ENCODE measurements at places on chromosomes 5 and 9.
A peak's percentile ranks its signal among the peaks of the same experiment; 100 is the strongest.

- no peak for DNase-seq
These were observed 1.0 kb upstream of the PTCH1 start for GRCh38 chr9:95517559-95518425.

GRCh38 chr5:112436144-112436543 is 17.1 kb upstream of the EPB41L4A start:
- DNase-seq, result no peak

- no peak for DNase-seq
These were observed 4.8 kb downstream of the TTF1 start for GRCh38 chr9:132401824-132402223.

- DNase-seq, result no peak
These were observed 282.4 kb upstream of the RPS23 start for GRCh38 chr5:82560561-82560960.

GRCh38 chr5:144857454-144857853 is 686.8 kb downstream of the KCTD16 start:
- DNase-seq, result no peak

DNA sequence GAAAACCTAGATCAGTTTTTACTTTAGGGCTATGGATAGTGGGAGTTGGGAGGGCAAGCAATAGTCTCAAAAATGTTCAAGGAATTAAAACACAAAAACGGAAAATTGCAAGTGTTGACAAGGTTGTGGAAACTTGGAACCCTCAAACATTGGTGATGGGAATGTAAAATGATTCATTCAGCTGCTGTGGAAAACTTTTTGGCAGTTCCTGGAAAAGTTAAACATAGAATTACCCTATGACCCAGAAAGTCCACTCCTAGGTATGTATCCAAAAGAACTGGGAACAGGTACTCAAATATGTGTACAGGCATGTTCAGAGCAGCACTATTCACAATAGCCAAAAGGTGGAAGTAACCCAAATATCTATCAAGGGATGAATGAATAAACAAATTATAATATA is 1.2 kb upstream of the MSANTD3 start:
- no peak for DNase-seq

DNA sequence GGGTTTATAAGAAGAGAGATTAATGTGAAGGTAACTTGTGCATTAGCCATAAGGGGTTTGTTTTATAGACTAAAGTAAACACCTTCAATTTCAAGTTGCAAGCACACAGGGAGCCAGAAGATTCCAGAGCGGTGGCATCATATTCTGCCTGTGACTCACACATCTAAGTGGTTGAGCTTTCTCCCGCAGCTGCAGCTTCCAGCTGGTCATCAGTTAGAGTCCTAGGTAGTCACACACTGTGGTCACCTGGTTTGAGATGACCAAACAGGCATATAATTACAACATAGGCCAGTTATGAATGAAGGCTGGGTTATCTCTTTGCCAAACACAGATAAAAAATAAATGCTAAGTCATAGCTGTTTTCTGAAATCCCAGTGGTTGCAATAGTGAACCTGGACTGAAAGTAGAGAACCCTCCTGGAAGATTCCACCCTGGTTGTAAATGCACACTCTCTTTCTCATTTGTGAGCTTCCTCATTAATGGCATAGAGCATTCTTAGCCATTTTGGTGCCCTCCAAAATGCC is 171.3 kb downstream of the GDNF start:
- DNase-seq, result no peak

DNA sequence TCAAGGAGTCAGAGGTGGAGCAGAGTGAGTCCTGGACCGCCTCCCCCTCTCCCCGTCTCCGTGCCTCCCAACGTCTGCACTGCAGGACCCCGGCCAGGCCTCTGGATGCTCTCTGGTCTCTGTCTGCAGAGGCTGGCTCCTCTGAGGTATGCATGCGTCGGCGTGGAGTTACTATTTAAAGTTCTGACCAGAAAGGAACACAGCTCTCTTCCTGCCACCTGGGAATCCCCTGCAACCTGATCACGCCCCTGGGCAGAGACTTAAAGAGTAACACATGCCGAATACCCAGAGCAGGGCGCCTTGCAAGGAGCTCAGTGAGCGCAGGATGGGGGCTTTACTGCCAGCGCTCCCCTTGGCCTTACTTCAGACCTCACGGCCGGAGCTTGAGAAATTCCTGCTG is 16.0 kb downstream of the ANXA6 start:
- DNase-seq, result peak; percentile 49

- DNase-seq, result no peak
These were observed 10.2 kb downstream of the OR2V1 start for GRCh38 chr5:181120761-181121160.

- DNase-seq, result no peak
These were observed 126.1 kb downstream of the TMEM161B start for GRCh38 chr5:88142636-88142885.

DNA sequence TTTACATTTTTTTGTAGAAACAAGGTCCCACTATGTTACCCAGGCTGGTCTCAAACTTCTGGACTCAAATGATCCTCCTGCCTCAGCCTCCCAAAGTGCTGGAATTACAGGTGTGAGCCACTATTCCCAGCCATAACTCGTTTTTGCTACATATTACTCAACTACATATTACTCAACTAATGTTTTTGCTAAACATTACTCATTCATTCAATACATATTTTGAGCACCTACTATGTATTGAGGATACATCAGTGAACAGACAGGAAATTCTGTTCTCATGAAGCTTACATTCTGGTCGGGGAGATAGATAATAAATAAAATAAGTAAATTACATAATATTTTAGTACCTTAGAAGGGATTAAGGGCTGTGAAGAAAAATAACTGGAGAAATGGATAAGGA is 34.9 kb upstream of the STOM start:
- no peak for DNase-seq

GRCh38 chr9:32864971-32865370 is 81.6 kb downstream of the TMEM215 start:
- DNase-seq, result no peak

DNA sequence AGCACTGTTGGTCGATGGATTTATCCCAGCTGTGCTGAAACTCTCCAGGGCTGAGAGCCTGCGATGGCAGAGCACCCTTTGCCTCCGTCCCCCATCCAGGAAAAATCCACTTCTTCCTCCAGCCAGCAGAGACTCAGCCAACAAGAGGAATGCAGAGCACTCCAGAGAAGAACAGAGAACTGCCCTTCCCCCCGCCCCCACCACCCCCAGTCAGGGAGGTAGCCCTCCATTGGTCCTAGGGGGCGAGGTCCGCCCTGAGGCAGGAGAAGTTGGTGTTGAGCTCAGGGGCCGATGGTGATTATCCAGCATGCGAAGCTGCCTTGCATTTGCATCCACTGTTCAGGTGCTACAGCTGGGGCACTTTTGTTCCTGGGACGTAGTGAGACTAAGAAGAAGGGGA is 9.0 kb downstream of the TLX3 start:
- DNase-seq, result no peak

DNA sequence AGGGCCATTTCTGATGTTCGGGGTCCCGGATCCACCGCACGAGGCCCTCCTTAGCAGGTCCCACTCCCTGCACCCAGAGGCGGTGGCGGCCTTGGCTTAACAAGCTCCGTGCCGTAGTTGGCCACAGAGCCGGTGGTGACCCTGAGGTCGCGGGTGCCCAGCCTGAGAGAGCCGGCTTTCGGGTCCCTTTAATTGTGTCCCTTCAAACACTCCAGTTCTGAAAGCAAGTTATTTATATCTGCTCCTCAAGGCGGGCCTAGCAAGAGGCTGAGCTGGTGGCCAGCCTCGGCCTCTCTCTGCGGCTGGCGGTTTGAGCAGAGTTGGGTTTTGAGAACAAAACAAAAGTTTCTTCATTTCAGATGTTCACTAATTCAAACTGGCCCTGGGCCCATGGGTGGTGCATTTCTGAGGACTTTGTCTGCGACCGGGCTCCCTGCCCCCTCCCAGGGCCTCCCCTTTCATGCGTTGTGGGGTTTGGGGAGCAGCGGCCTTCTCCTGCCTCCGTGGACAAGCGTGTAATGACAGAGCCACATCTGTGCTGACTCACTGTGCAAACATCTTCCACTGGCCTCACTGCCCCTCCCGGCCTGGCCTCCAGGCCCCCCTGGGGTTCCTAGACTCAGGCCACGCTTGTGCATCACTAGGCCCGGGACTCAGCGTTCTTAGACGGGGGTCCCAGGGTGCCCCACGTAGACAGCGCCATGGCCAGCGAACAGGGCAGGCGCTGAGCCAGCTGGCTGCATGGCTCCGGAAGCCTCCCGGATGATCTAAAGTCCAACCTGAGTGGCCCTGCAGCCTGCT is 49.4 kb upstream of the COL5A1 start:
- no peak for DNase-seq

DNA sequence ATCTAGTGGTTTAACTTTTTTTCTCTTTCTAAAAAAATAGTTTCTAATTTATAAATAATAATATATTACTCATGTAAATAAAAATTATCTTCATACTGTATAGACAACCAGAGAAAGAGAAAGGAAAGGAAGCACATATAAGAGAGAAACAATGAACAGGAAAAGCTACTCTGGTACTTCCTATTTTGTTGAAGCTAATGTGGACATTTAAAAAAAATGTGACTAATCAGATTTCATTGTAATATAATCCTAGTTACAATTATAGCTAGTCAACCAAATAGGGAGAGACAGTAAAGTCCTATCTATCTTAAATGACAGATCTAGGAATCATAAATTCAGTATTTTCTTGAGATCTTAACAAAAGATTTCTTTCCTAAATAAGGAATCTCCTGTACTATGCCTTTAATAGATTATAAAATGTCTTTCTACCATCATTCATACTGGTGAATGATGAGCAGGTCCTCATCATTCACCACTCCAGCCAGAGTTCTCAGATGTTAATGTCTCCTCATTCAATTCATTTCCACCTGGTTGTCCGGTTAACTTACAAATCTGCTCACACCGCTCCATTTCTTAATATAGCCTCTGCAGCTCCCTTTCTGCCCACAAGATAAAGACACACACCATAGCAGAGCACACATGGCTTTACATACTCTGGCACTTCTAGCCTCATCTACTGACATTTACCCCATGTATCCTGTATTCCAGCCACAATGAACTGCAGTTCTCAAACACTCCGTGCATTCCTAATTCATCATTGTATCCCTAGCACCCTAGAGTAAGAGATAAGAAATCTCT is 30.9 kb downstream of the ZFR start:
- no peak for DNase-seq

DNA sequence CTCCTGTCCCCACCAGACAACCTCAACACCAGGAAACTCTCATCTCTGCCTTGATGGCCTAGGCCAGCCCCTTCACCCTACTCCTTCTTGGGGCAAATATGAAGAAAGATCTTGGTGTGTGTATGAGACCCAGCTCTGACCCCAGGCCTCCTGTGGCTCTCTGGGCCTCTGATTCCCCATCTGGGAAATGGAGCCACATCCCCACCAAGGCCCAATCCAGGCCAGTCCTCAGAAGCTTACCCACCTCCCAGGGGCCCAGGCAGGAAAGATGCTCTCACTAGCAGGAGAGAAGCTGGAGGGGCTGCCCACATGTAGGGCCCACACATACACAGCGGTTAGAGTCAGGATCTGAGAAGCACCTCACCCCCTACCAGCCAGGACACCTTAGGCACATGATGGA is 38.9 kb downstream of the BICD2 start:
- no peak for DNase-seq

DNA sequence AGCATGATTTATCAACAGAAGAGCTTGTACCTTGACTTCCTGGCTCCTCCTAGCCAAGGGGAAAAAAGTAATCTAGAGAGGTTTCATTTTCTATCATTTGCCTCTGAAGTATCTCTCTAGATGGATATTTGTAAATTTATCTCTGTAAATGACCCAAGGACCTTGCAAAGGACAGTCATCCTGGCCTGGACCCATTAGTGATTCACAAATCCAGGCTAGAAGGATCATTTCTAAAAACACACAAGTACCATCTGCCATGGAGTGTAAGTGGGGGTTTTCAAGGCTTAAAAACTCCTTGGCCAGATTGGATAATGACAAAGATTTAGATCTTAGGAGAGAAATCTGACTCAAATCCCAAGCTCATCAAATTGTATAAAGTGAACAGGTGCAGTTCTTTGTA is 8.1 kb downstream of the TTC23L start:
- DNase-seq, result no peak

DNA sequence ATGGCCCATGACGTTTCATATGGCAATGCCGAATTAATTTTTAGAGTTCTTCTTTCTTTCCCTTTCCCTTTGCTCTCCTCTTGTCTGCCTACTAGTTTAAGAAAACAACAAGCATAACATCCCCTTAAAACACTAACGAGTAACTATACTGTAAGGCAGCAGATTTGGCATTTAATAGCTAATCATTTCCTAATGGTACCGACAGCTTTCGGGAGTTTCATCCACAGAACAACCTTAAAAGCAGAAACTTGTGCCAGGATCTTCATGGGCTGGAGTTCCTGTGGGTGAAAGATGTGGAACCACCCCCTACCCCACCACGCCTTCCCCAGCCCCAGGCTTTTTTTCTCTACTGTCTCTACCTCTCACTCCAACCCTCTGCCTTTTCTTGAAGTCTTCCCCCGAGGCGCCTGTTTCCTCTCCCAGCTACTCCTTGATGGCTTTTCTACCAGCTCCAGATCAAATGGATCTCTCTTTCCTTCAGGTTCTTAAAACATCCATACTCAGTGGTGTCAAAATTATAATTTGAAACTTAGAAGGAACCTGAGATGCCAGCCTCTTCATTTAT is 319.5 kb downstream of the PIK3R1 start:
- no peak for DNase-seq

- DNase-seq, result no peak
These were observed 2.5 kb downstream of the SEMA5A start for GRCh38 chr5:9543311-9543920.

DNA sequence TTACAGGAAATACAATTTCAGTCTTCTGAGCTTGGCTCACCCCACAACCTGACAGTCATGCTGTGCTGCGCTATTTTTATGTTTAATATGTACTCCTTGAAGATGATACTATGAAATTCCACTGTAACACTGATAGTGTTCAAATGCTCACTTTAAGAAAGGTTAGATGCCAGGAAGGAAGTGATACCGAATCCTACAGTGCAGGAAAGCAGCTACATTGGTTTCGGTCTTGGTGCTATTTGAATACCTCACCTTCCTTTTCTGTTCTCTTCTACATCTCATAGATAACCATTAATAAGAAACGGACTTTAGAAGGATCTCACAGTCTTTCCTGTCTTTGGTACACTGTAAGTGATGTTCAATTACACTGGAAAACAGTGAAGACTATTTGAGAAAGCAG is 117.6 kb downstream of the SEMA5A start:
- DNase-seq, result no peak

- no peak for DNase-seq
These were observed 274.2 kb upstream of the TARS1 start for GRCh38 chr5:33166522-33166921.

Data from stimulated activated CD4-positive, alpha-beta T cell treated with anti-CD3 and anti-CD28 coated beads, Interleukin-4, amount 100 ng/mL, for 4 hours (primary cell).